ENCODE measurements at places on chromosomes 2 and 18.

- DNase-seq = no peak
These were observed 17.9 kb downstream of the SDC1 start for GRCh38 chr2:20207051-20207450.

- no peak for DNase-seq
These were observed 107.6 kb upstream of the MSH6 start for GRCh38 chr2:47675196-47675825.

- peak; percentile 83 for DNase-seq
These were observed 75.1 kb downstream of the CTAGE1 start for GRCh38 chr18:22342625-22343024.

DNA sequence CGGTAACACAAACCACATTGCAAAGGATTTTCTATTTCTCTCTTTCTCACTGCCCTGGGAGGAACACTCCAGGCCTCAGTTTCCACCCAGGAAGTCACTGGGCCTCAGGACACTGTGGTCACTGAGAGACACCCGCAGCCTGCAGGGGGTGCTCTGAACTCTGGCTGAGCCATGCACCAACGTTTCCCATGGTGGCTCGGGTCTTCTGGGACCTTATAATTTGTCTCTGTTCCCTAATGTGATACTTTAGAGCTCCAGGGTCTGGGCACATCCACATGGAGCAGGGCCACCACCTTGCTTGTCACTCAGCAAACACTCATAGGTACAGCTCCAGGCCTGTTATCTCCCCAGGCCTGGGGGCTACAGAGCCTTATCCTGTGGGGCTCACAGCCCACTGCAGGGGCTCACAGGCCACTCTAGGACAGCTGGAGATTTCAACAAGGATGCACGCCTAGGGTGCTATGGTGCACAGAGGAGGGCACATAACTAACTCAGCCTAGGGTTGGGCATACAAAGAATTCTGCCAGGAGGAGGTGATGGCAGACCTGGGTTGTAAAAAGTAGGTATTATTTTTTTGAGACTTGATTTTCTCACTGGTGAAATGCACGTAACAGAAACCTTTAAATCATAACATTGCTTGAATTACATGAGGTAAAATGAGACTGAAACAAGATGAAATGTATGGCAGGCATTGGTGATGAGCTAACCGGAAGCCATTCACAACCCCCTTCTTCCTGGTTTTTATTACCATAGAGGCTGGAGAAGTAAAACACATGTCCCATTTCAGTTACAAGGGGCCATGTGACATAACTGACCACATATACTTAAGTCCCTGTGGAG is 3.0 kb upstream of the HS1BP3 start:
- DNase-seq = no peak

Data from BE2C (cell line).